ENCODE measurements at places on chromosomes 2 and 18.

GRCh38 chr18:48673853-48674721 lies 135.3 kb downstream of the CTIF start:
- no peak for DNase-seq

DNA sequence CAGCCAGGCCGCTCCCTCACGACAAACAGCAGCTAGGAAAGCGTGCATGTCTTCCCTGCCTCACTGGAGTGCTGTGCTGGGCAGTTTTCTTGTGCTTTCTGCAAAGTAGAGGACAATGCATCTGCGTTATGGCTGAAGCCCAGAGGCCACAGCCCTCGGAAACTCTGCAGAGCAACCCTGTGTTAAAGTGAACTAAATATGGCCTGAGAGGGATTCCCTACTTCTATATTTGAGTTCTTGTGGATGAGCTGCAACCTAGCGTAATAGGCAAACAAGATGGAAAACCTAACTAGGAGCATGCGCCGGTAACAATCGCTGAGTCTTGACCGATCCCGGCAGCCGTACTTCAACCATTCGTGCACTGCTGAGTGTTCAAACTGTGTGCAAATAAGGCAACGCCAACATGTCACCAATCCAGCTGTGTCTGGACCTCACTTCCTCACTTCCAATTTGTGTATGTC lies 471.9 kb upstream of the HS6ST1 start:
- DNase-seq: no peak

DNA sequence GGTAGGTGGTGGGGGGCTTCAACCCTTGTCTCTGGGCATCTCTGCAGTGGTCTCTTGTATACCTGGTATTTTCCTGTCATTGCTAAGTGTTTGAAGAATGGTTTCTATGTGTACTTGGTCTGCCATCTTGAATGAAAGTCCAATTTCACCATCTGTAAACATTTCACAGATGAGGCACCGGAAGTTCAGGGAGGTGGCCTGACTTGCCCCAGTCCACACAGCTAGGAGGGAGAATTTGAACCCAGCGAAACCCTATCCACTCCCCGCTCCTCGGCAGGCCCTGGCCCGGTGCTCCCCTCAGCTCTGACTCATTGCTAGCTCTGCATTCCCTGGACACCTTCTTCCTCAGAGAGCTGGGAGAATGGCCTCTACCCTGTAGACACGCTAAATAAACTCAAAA lies 30.5 kb downstream of the ZAP70 start:
- DNase-seq: no peak

GRCh38 chr2:68766376-68766845 lies 31.8 kb downstream of the ARHGAP25 start:
- DNase-seq: no peak

DNA sequence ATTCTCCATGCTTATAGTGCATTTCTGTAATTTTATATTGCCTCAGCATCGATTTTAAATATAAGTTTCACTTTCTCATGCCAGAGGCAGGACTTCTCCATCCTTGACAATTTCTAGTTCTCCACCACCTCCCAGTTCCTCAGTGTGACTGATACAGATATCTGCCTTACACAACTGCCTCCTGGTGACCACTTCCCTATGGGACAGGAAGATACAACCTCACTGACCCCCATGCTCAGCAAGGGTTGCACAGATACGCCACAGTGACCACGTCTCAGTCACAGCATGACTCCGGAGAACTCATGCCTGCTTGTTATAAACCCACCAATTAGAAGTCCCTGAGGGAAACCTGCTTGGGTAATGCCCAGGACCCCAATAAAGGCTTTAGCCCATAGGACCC lies 284.0 kb upstream of the MC4R start:
- no peak for DNase-seq

DNA sequence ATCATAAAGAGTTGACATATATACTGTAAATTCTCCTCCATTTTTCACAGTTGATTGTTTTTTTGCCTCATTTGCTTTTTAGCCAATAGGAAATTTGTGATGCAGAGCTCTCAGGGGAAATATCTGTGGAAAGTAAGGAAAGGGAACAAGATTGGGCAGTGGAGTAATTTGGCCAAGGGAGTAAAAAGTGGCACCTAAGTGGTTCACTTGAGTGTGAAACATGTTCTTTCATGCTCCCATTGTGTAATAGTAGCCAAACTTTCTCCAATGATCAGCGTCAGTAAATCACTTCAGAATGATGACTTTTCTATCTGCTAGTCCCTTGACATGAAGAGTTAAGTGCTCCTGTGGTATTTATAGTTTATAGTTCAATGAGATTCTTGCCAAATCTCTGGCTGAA lies 141.9 kb upstream of the KCNJ3 start:
- DNase-seq: no peak
